Adipocyte (in vitro differentiated cells): ENCODE measurements at places on chromosomes 5 and 9.

DNA sequence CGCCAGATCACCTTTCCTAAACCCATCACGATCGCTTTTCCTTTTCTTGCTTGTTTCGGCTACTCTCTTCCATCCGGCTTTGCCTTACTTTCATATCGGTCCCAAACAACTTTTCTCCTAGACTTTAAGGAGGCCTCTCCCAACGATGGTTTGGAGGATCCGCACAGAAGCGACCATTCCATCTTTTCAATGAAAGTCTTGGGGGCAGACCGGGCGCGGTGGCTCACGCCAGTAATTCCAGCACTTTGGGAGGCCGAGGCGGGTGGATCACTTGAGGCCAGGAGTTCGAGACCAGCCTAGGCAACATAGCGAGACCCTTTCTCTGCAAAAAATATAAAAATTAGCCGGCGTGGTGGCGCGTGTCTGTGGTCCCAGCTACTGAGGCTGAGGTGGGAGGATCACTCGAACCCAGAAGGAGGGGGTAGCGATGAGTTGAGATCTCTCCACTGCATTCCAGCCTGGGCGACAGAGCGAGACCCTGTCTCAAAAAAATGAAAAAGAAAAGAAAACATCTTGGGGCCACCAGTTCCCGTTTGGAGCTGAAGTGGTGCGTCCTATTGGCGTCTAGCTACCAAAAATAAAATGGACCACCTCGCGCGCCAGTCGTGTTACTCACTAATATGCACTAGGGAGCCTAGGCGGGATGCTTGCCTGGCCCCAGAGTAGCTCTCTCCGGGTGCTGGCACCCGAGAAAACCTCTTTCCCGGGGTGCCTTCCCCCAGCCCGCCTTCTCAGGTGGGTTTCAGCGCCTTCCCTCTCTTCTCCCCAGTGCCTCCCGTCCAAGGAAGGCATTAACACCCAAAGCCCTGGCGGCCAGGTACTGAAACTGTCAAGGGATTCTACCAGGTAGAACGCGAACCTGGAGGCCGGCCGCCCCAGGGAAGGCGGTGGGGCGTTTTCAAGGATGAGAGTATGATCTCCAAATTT, 800 bp upstream of the AP3B1 start:
- DNase-seq: peak; percentile 62

- DNase-seq: peak; percentile 65
Measured at GRCh38 chr5:90488791-90489190, 14.1 kb downstream of the POLR3G start.

DNA sequence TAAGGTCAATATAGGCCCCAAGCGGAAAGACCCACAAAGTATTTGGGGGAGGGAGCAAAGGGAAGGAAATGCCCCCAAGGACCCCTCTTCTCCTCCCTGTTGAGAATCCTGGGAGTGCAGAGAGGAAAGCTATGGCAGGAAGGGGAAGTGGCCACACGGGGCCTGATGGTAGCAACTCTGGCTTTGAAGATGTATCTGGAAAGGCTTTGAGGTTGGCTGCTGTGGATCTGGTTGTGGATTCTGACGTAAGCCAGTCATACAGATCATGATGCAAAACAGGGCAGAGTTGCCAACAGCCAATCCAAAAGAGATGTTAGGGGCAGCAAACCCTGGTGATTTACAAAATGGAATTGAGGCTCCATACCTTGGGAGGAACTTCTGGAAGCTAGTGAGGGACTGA, 108.8 kb downstream of the PRKACG start:
- DNase-seq: no peak

DNA sequence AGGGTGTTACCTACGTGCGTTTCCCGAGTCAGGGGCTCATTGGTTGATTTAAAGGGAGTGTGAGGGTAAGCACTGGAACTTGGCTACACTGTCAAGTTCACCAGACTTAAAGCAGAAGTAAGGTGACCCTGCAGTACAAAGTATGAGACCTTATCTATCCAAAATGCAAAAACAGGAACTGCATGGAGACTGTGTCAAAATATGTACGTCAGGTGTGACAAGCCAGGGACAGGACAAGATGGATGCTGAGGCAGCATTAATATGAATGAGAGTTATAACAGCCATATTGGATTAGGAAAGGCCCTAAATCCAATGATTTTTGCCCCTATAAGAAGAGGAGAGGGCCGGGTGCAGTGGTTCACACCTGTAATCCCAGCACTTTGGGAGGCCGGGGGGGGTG, 15.4 kb upstream of the SUSD3 start:
- no peak for DNase-seq

- DNase-seq: no peak
Measured at GRCh38 chr5:176416965-176417364, 626 bp upstream of the CLTB start.

GRCh38 chr5:38404667-38405276, 146.4 kb downstream of the EGFLAM start:
- no peak for DNase-seq

- DNase-seq: no peak
Measured at GRCh38 chr9:114836769-114837168, 30.9 kb upstream of the TNFSF15 start.

DNA sequence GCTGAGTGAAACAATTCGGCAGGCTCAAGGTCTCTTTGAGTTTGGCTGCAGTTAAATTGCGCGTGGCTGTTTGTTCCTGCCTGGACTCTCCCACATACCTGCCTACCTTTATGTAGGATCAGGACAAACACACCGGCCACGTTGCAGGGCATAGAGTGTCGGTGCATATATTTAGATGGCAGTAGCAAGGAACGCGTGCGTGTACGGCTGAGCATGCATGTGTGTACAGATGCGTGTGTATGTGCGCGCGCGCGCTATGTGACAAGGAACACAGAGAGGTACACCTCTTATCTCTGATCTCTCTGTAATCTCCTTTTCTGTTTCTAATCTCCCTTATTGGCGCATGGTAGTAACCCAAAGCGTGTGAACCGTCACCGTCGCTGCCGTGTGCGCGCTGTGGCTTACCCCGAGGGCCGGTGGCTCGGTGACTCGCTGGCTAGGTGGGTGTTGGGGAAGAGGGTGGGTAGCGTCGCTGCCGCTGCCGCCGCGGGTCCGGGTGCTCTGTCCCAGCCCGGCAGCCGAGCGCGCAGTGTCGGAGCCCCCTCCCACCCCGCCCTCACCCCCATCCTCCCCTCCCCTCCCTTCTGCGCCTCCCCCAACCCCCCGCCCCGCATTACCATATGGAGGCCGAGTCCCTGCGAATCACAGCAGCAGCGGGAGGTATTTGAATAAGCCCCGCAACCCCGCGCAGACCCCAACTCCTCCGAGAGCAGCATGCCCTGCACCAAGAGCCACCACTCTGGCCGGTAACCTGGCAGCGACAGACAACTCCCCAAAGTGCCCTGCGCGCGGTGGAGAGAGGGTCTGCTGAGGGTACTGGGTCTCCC, 204.8 kb downstream of the MEF2C start:
- no peak for DNase-seq

DNA sequence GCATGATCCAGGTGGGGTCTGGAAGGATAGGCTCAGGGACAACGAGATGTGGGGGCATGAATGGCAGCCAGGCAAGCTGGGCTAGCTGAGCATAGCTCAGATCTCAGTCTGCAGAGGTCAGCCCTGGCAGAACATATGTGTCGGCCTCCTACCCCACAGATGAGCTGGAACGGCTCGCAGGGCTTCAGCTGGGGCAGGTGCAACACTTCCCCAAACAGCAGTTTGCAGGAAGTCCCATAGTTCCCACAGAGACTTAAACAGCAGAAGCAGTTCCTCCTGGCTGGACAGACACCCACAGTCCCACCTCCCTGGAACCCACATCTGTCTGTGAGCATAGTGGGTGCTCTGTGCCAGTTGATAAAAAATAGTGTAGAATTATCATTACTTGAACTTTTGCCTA, 404.6 kb downstream of the GADD45G start:
- no peak for DNase-seq

GRCh38 chr9:8429768-8430167, 630.2 kb upstream of the DMAC1 start:
- no peak for DNase-seq

DNA sequence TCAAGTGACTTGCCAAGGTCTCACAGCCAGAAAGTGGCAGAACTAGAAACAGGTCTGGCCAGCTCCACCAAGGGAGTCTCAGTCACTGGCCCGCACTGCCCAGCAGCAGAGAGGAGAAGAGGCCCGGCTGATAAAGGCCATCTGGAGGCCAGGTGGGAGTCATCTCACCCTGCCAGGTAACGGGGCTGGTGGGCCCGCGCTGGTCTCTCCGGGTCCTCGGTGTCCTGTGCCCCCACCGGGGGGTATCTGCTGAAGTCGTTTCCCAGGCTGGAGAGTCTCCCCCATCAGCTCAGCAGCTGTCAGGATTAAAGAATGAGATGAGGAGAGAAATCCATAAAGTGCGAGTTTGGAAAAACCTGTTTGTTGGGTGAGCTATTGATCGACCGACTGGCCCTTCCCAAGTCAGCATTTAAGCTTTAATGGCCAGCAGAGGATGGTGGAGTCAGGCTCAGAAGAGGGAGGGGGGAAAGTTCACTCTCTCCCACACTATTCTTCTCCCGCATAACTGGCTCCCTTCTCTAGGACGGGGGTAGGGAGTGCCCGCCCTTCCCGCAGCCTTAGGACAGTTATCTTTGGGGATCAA, 30.3 kb downstream of the LMX1B start:
- DNase-seq: no peak

- DNase-seq: no peak
Measured at GRCh38 chr9:295576-295975, 80.9 kb downstream of the DOCK8 start.

DNA sequence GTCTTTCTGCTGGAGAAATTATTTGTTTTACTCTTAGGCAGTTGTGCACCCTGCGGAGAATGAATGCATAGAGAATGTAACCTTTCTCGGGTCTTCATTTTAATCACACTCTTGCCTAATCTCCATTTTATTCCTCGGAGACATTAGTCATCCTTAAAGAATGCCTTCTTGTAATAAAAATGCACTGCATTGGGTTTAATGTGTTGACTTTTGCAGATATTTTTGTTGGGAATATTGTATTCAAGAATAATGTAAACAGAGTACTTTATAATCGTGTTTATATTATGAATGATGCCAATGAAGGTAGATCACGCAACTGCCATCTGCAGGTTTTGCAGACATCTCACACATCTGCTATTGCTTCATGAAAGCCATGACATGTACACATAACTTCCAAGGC, 1093.9 kb upstream of the CDH6 start:
- no peak for DNase-seq

DNA sequence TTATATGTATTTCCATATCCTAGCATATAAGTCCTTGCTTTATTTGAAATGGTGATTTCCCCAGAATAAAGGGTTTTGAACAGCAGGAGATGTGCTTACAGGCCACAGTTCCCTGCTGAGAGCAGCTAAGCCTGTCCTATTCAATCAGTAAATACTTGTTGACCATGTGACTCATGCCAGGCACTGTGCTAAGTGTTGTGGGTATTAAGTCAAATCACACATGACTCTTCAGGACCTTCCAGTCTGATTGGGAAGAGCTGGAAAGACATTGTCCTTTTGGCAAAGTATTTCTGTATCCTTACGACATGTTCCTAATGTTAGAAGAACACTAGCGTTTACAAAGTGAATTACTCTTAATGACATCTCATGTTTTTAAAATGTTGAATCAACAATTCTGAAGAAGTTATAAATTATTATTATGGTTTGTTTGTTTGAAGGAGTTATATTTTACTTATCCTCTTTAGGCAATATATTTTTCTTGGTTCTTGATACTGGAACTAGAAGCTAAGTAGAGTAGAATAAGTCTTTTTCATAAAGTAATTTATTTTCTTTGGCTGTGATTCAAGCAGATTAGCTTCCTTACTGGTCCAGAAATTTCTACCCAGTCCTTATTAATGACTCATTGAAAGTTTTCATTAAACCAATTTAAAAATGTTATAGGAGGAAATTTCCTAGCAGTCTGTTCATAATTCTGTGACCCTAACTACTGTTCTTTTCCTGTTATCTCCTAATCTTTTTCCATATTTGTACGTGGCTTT, 82.1 kb downstream of the GAPVD1 start:
- DNase-seq: peak; percentile 23

DNA sequence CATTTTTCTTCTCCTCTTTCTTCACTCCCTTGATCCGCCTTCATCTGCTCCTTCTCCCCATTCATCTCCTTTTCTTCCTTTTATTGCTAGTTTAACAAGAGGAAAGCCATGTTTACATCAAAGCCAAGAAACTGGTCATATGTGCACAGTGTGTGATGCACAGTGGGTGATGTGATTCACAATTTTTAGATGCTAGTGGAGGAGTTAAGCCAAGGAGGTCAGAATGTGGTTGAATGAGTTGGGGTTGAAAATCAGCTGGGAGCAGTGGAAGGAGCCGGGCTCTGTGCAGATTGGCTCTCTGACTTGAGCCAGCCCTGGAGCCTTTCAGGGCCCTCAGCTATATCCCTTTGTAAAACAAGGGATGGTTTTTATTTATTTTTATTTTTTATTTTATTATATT, 7.3 kb downstream of the ACER2 start:
- DNase-seq: no peak

GRCh38 chr5:175550055-175550805, 71.9 kb downstream of the SFXN1 start:
- no peak for DNase-seq

- no peak for DNase-seq
Measured at GRCh38 chr5:102279711-102280110, 16.4 kb downstream of the SLCO4C1 start.

GRCh38 chr9:132609829-132610228, 27.4 kb downstream of the BARHL1 start:
- peak; percentile 28 for DNase-seq

- no peak for DNase-seq
Measured at GRCh38 chr9:36576866-36577265, 4.2 kb downstream of the MELK start.

DNA sequence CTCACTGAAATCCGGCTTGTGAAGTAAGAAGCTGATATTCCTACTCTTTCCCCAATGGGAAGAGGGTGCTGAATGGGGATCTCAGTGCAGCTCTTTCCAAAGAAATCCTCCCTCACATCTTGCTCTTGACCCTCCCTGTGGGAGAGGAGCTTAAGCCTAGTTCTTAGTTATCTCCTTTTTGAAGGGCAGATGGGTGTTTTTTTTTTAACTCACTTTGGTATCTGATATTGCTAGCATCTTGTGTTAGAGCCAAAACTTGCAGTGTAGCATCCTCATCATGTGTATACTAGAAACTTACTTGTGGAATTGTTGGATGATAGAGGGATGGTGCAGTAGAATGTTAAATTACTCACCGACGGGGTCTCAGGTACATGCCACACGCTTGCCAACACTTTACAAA, 90.2 kb downstream of the F2RL2 start:
- DNase-seq: no peak
